Epithelial cell of esophagus (primary cell): ENCODE measurements at places on chromosomes 3 and 15.
A peak's percentile ranks its signal among the peaks of the same experiment; 100 is the strongest.

DNA sequence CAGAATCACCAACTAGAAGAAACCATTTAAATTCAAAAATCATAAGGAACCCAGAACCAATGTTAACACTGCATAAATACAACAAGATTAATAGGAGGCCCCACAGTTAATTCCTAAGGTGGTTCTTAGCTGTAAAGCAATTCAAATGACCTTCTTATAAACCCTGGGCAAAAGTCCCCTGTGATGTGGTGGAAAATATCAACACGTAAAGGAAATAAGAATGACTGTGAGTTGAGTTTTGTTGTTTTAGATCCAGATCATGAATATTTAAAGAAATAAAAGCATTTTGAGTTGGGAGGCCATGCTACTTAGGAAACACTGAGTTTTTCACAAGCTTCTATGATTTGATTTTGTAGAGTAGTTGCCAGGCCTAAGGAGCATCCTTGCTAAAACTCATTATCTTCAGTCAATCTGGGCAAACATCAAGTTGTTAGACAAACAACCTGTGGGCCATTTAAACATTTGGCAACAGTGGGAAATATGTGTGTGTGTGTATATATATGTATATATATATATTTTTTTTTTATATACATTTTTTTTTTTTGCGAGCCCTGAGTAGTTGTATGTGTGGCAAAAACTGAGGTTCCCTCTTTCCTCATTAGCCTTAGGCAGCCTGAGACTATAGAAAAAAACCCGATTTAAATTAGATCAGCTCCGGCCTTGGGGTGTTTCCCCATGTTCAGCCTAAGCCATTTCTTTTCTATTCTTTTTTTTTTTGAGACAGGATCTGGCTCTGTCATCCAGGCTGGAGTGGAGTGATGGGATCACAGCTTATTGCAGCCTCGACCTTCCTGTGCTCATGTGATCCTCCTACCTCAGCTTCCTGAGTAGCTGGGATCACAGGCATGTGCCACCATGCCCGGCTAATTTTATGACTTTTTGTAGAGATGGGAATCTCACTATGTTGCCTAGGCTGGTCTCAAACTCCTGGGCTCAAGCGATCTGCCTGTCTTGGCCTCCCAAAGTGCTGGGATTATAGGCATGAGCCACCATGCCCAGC, 8.0 kb upstream of the PXK start:
- DNase-seq: no peak

GRCh38 chr3:167151636-167152035, 228.5 kb downstream of the ZBBX start:
- DNase-seq: no peak

DNA sequence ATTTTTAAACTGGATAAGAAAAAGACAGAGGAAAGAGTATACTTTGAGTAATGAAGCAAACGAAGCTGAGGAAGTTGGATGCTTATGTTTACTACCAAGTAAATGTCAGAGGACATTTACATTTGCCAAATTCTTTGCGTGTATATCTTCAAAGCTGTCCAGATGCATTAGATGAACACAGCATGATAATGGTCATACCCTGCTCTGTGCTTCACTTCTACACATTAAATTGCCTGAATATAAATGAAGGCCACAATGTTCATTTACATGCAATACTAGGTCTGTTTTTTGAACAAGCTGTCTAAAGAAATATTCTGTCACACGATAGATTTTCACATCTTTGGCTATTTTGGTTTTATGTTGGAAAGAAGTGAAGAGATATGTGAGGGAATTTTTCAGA, 405.8 kb upstream of the ADAMTS9 start:
- DNase-seq: no peak

DNA sequence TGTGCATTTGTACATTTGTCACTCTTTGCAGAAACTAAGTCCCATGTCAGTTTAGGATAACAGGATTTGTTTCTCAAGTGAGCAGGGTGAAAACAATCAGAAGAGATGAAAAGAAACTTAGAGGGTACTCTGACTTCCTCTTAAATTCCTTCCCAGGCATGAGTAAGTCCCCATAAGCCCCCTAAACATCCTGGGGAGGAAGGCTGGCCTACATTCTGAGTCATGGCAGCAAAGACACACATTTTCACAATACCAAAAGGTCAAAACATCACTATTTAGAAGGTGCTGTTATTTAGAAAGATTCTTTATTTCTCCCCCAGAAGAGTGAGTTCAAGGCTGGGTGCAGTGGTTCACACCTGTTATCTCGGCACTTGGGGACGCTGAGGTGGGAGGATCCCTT, 7.6 kb upstream of the FOXP1 start:
- no peak for DNase-seq

DNA sequence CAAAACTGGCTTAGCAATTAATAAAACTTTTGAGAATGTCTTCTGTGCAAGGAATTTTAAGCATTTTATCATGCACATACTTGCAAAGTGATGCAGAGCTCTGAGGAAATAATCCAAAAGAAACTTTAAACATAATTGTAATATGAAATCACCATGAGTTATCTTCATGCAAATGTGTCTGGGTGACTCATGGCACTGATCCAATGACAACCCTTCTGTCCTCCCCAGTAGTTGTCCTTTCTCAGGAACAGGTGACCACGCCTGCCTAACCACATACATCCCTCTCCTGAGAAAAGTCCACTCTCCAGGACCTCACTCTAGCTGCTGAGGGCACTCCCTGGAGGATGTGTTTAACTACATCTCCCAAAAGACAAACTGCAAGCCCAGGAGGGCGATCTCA, 530.6 kb upstream of the IL12A start:
- peak; percentile 97 for DNase-seq

- no peak for DNase-seq
These were observed 41.6 kb downstream of the WNT5A start for GRCh38 chr3:55445551-55445950.

- no peak for DNase-seq
These were observed 199.1 kb downstream of the TJP1 start for GRCh38 chr15:29623116-29623639.

DNA sequence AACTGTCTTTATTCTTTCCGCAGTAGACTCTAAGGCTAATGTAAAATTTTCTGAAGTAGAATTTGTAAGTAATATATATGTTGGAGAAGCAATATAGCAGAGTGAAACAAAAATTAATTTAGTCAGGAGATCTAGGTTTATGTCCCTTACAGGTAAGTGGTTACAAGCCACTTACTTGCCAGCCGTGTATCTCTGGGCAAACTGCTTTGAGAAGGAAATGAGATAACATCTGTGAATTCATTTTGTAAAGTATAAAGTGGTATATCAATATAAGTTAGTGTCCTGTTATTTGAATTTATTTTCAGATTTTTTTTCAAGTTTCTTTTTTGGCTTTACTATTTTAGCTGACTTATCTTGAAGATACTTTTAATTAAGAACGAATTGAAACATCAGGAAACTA, 5.5 kb downstream of the DAZL start:
- no peak for DNase-seq

DNA sequence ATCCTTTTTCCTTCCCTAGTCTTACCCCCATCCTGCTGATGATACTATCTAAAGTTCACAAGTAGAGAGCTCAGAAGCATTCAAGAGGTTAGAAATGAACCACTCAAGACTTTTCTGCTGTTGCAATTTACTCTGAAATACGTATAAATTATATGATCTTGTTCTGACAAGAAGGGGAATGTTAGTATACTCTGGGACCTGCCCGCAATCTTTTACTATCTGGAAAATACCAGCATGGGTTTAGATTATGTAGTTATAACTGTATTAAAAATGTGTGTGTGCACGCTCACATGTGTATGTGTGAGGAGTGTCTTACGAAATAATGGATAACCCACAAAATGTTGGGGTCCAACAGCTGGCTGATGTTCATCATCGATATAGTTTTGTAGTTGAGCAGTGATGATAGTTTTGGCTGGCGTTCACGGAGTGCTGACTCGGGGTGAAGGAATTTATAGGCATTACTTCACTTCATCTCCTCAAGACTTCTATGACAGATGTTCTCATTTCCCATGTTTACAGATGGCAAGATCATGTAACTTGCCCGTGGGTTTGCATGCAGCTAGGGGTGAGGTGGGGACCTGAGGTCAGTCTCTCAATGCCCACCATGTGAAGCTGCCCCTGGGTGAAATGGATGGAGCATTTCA, 297.5 kb upstream of the LYSMD4 start:
- DNase-seq: peak; percentile 52

GRCh38 chr3:155815030-155815545, 9.0 kb upstream of the C3orf33 start:
- no peak for DNase-seq

DNA sequence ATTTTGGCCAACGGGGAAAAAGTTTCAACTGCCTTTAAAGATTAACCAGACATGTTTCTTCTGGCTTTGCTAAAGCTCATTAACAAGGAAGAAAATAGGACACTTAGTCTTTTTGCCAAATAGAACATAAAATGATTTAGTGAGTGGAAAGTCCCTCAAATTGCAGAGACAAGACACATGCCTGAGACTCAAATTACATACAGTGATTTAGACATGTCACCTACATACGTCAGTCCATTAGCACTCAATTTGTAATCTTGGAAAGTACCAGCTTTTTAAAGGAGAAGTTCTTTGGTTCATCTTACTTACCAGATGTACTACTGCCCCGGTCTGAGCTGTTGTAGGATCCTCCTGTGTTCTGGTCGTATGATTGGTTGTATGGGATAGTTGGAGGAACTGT, 1134.2 kb downstream of the ROBO1 start:
- DNase-seq: peak; percentile 62
